ENCODE measurements at places on chromosomes 5 and 9.

- DNase-seq: no peak
Measured at GRCh38 chr9:81628897-81629296, 60.5 kb downstream of the TLE1 start.

DNA sequence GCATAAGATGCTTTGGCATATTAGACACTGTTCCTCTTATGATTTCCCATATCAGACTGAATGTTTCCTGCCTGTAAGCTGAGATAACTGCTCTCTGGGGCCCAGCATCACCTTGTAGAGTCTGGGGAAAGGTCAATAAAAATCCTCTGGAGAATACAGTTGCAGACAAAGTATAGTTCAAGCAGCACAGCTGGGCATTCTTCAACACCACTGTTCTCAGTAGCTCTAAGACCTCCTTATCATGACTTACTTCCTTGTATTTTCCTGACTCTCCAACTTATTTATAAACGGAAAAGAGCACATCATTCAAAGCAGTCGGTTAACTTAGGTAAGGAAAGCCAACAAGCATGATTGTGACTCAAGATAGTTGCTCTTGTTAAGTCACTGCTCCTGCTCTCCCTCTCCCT is 208.7 kb upstream of the RASEF start:
- DNase-seq: no peak

GRCh38 chr5:54013556-54014194 is 296.7 kb downstream of the ARL15 start:
- DNase-seq: no peak

DNA sequence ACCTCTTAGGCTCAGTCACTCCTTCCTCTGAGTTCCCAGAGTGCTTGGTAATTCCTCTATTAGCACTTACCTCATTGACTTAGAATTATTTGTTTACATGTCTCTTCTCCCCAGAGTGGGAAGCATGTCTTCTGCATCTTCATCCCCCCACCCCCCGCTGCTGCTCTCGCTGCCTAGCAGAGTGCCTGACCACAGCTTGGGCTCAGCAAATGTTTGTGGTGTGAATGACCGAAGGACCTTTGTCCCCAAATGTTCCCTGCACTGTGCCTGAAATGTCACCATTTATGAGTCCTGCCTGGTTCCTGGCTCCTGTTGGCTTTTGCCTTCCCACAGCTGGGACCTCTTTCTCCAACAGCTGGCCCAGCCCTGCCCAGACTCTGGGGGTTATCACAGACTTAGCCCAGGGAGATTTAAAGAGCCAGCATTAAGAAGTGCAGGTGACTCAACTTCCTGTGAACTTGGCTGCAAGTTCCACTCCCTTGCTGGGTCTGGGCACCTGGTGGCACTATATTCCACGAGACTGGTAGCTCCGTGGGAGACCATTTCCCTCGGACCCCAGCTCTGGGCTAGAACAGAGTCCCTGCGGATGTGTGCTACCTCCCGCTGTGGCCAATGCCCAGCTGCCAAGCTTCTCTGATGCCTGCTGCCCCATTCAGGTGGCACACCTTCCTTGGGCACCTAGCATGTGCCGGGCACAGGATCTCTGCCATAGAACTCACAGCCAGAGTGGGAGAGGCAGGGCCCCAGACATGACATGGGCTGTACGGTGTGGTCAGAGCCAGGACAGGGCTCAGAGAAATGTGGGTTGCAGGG is 1.8 kb upstream of the HMCN2 start:
- DNase-seq: no peak

- no peak for DNase-seq
Measured at GRCh38 chr9:33014665-33015014, 10.4 kb upstream of the DNAJA1 start.

All from activated naive CD4-positive, alpha-beta T cell (primary cell).